ENCODE measurements at places on chromosomes 2 and 18.

GRCh38 chr2:205288686-205289085 is 393.6 kb upstream of the NRP2 start:
- no peaks in the 10 kb centered on the region for H3K4me1 ChIP-seq
- DNase-seq: no peak
- no peaks in the 10 kb centered on the region for H3K27me3 ChIP-seq
- no peaks in the 10 kb centered on the region for H3K36me3 ChIP-seq
- no peak overlapping the region for H3K4me3 ChIP-seq

- H3K4me1 ChIP-seq: peaks cover 4% of the 10 kb centered on the region
- H3K36me3 ChIP-seq: no peaks in the 10 kb centered on the region
Measured at GRCh38 chr2:37326285-37326684, 1.7 kb upstream of the PRKD3 start.

GRCh38 chr18:50518787-50519546 is 40.9 kb upstream of the MAPK4 start:
- H3K27me3 ChIP-seq: no peaks in the 10 kb centered on the region
- H3K4me3 ChIP-seq: no peak overlapping the region
- no peak overlapping the region for H3K27ac ChIP-seq

GRCh38 chr2:193357508-193357907 is 1162.8 kb upstream of the TMEFF2 start:
- H3K4me1 ChIP-seq: no peaks in the 10 kb centered on the region
- no peak overlapping the region for H3K4me3 ChIP-seq
- H3K27ac ChIP-seq: no peak overlapping the region
- DNase-seq: no peak

DNA sequence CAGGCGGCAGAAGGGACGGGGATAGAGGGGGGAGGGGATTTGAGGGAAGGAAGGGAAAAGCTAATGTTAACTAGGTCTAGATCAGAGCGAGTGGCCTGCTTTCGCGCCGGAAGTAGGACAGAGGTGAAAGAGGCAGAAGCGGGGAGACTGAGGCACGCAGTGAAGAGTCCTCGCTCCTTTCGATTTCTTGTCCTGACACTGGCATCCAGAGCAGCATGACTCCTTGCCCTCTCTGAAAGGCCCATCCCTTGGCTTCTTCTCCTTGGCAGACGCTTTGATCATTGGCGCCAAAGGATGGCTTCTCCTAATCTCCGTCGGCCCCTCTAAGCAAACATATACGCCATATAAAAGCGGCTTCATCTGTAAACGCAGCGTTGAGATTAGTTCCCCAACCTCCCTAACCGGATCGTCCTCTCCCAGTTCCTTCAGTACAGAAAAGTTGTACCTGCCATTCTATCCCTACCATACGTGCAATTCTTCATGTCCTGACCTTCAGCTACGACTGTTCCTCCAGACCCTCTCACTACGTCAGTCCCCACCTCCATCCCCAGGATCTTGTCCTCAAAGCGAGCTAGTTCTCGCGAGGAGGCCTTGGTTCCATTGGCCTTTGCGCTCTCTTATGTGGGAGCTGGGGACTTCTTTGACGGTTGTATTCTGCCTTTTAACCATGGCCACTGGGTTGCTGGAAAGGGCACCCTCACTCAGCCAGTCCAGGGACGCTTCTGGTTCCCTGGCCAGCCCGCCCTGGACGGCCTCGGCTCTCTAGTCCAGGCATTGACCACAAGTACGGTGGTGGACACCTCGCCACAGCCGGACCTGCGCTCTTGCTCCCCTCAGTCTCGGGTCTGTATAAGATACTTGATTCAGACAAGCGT is 857 bp upstream of the NEUROD1 start:
- DNase-seq: no peak
- H3K36me3 ChIP-seq: no peaks in the 10 kb centered on the region
- no peak overlapping the region for H3K4me3 ChIP-seq
- no peaks in the 10 kb centered on the region for H3K4me1 ChIP-seq

DNA sequence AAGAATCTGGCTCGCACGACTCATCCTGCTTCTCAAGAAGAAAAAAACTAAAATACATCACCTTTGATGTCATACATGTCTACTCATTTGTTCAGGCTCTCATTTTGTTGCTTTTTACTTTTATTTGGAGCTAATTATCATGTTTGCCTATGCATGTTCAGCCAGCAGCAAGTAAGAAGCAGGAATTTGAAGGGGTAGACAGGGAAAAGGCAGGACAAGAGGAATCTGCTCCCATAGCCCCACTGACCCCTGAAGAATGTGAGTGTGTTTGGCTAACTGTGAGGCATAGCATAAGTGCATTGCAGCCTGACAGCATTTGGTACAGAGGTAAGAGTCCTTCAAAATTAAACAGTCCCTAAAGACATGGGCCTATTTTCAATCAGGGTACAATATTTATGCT is 72.7 kb downstream of the NYAP2 start:
- no peaks in the 10 kb centered on the region for H3K4me1 ChIP-seq
- no peaks in the 10 kb centered on the region for H3K27me3 ChIP-seq
- H3K27ac ChIP-seq: no peak overlapping the region
- no peaks in the 10 kb centered on the region for H3K36me3 ChIP-seq
- H3K4me3 ChIP-seq: no peak overlapping the region

DNA sequence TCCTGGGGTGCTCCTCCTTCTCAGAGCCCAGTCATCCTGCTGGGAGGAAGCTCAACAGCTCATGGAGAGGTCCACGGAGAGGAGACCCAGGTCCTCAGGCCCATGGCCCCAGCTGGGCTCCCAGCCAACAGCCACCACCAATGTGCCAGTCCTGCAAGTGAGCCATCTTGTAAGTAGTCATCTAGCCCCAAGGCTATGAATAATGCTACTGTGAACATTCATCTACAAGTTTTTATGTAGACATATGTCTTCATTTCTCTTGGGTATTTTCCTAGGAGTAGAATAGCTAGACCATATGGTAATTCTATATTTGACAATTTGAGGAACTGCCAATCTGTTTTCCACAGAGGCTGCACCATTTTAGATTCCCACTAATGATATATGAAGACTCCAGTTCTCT is 166.1 kb downstream of the MTCL1 start:
- H3K27ac ChIP-seq: no peak overlapping the region
- H3K4me1 ChIP-seq: no peaks in the 10 kb centered on the region
- H3K4me3 ChIP-seq: no peak overlapping the region
- no peak for DNase-seq

- no peaks in the 10 kb centered on the region for H3K27me3 ChIP-seq
- DNase-seq: peak; percentile 43
Measured at GRCh38 chr18:5895299-5895875, at the start of gene TMEM200C. Gene TMEM200C, minus strand, starts transcription at chr18:5895522. Its CDS starts 3,459 bp downstream, at chr18:5892063.

DNA sequence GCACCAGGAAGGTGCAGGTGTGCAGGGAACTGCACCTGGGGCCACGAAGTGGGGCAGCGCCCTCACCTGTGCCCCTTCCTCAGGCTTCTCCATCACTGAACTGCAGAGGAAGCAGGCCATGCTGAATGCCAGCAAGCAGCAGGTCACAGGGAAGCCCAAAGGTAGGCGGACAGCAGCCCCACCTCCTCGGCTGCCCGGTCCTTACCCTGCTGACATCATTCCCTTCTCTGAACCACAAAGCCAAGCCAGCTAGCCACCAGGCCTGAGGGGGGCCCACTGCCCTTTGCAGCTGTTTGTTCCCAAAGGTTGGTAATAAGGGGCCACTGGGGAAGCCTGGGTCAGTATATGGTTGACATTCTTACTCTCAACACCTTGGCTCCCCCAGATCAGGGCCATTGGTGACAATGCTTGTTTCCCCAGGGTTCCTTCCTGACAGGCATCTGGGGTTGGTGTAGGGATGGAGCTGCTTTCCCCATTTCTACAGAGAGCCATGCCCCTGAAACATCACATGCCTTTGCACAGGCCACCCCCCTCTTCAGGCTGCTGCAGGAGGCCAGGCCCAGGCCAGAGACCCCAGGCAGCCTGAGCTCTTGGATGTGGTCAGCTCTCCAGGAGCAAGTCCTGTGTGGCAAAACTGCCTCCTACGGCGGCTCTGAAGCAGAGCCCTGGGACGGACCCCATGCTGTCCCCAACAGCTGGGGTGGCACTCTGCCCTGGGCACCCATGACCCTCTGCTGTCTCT is 47.8 kb downstream of the FAM168B start:
- H3K4me3 ChIP-seq: no peak overlapping the region
- peaks cover 29% of the 10 kb centered on the region for H3K36me3 ChIP-seq
- no peak overlapping the region for H3K27ac ChIP-seq
- no peaks in the 10 kb centered on the region for H3K4me1 ChIP-seq
- no peak for DNase-seq
- no peaks in the 10 kb centered on the region for H3K27me3 ChIP-seq

- no peaks in the 10 kb centered on the region for H3K36me3 ChIP-seq
- H3K27ac ChIP-seq: no peak overlapping the region
Measured at GRCh38 chr2:120368086-120368485, 22.1 kb downstream of the INHBB start.

DNA sequence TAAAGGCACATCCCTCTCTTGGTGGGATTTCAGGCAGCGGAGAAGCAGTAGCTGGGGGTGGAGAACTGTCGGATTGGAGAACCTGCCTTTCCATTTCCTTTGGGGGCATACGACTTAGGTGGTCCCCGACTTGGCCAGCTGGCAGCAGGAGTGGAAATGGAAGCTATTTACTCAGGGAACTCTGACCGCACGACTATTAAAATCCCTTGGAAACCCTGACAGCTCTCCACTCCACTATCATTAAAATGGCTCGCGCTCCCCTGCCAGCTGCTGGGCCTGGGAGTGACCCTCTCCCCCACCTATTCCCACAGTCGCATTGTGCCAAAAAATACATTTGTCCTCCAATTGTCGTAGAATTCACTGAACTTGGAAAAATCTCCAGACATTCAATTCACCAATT is 77.7 kb upstream of the APCDD1 start:
- DNase-seq: no peak
- H3K36me3 ChIP-seq: no peaks in the 10 kb centered on the region
- H3K4me3 ChIP-seq: no peak overlapping the region
- peaks cover 22% of the 10 kb centered on the region for H3K4me1 ChIP-seq
- H3K27me3 ChIP-seq: no peaks in the 10 kb centered on the region

DNA sequence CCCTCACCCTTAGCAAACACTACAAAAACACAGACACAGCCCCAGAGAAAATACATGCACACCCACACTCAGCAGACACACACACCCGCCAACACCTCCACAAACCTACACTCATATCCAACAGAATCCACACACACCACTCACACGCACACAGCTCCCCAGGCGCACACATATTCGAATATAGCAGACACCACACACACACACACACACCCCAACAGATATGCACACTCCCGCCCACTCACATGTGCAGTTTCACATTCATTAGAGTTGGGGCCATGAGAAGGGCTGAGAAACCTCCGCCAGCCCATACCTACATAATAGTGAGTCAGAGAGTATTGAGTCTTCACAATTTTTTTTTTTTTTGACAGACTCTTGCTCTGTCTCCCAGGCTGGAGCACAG is 29.4 kb upstream of the NOTO start:
- H3K4me1 ChIP-seq: 0 out of 2 replicates have a peak, but pooled peaks cover 2% of the 10 kb centered on the region
- no peak overlapping the region for H3K4me3 ChIP-seq
- no peak overlapping the region for H3K27ac ChIP-seq
- H3K27me3 ChIP-seq: peaks cover 37% of the 10 kb centered on the region

- no peaks in the 10 kb centered on the region for H3K27me3 ChIP-seq
- H3K4me3 ChIP-seq: no peak overlapping the region
- peaks cover 3% of the 10 kb centered on the region for H3K4me1 ChIP-seq
- no peaks in the 10 kb centered on the region for H3K36me3 ChIP-seq
- H3K27ac ChIP-seq: no peak overlapping the region
- no peak for DNase-seq
Measured at GRCh38 chr2:133405252-133405651, 163.0 kb downstream of the NCKAP5 start.

GRCh38 chr18:9094307-9095226 is 7.9 kb upstream of the NDUFV2 start:
- no peaks in the 10 kb centered on the region for H3K27me3 ChIP-seq
- no peaks in the 10 kb centered on the region for H3K36me3 ChIP-seq
- H3K4me1 ChIP-seq: peaks cover 13% of the 10 kb centered on the region
- DNase-seq: peak; percentile 94
- peak overlapping the region; percentile 84 for H3K27ac ChIP-seq
- no peak overlapping the region for H3K4me3 ChIP-seq

DNA sequence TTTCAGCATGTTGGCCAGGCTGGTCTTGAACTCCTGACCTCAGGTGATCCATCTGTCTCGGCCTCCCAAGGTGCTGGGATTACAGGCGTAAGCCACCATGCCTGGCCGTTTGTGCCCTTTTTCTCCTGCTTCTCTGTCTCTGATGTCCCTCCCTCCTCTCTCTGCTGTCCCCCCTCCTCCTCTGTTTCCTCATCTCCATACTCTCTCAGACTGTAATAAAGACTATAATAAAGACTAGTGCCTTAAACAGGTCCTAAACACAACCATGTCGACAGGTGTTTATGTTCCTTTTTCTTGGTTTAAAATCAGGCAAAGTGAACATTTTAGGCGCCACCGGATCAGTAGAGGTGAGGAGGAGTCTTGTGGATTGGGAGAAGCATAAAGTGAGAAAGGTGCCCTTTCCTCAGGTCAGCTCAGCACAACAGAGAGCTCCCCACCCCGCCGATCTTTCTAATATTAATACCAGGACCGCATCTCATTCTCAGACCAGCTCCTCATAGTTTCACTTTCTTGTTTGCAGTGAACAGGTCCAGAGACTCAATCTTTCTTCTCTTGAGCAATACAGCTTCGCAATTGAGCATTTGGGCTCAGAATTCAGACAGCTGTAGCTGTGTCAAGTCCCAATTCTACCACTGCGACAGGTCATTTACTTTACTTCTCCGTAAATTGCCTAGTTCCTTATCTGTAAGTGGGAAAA is 23.7 kb downstream of the TIMM21 start:
- H3K4me3 ChIP-seq: peak overlapping the region; percentile 37
- H3K36me3 ChIP-seq: no peaks in the 10 kb centered on the region
- H3K27me3 ChIP-seq: peaks cover 29% of the 10 kb centered on the region
- H3K4me1 ChIP-seq: no peaks in the 10 kb centered on the region
- no peak overlapping the region for H3K27ac ChIP-seq
- DNase-seq: no peak

DNA sequence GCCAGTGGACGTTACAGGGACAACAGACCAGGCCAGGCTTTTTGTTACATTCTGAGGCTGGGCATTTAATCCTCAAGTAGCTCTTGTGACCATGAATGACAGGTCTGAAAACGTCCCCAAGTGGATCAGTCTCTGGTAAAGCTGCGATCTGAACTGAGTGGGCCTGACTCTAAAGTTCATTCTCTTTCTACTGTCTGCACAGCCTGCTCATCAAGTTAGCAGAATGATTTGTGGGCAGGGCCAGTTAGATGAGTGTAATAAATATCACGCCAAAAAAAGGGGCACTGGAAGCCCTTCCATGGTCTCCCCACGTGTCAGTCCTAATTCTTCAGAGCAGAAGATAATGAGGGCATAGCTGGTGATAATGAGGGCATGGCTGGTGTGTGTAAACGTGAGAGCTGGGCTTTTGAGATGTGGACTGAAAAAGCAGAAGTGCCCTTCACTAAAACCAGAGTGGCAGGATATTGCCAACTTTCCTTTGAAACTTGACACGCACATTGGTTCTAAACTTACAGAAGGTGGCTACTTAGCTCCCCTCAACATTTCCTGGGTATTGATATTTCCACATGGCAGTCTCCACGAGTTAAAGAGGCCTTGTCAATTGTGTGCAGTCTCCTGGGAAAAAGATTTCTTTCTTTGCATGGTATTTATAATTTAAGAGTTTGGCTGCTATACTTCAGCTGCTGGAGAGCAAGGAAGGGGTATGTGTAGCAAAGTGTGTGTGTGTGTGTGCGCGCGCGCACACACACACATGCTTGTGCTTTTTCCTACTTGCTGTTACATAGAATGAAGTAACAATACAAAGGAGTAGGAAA is 72.7 kb upstream of the LYPD6B start:
- H3K27ac ChIP-seq: no peak overlapping the region
- no peaks in the 10 kb centered on the region for H3K4me1 ChIP-seq
- no peak overlapping the region for H3K4me3 ChIP-seq
- no peak for DNase-seq
- no peaks in the 10 kb centered on the region for H3K36me3 ChIP-seq
- H3K27me3 ChIP-seq: peaks cover 4% of the 10 kb centered on the region
